Neural progenitor cell (in vitro differentiated cells): ENCODE measurements at places on chromosomes 5 and 9. TPM values are rescaled to one million over a fixed set of nuclear protein-coding genes. Genes with fewer than 3 reads are reported as not detected.

GRCh38 chr9:77170991-77171699 is 6.2 kb upstream of the VPS13A start:
- no peak for DNase-seq

PCDHB6 gene
- 0.90 and 1.5 TPM in 2 replicates for total RNA-seq

DNA sequence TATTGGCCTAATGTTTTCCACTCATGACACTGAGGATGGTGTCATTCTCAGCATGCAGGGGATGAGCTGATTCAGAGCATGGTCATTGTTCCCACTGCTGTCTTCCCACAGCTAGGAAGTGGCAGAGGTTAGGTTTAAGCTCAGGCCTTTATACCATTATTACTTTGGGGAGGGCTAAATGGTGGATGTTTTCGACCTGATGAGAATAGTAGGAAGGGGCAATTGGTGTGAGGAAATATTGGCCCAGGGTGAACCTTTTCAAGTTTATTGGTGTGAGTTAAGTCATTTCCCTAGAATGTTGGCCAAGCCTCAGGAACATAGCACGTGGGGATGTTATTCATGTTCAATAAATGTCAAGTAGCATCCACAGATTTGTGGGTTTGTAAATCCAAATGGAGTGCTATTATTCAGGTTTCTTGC is 59.6 kb downstream of the ARHGAP26 start:
- no peak for DNase-seq

DNA sequence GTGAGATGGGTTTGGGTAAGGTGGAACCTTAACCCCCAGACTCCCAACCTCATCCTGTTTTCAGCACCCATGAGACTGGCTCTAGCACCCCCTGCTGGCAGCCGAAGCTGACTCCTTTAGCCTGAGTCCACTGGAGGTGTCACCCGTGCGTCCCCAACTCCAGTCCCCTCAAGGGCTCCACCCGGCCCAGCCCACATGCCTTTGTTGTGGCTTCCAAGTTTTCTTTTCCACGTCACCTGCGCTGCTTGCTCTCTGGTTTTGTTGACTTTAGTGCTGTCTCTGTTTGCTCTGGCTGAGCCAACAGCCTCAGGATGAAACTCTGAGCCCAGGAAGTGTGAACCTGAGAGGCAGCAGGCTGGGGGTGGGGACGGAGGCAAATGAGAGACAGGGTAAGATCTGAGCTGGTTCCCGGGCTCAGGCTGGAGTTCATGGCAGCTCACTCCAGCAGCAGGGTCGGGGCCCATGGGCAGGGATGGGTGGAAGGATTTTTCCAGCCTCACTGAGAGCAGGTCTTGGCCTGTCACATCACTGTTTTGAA is 13.2 kb upstream of the AQP7 start:
- peak; percentile 81 for DNase-seq

GRCh38 chr5:173012882-173013281 is 29.3 kb downstream of the ATP6V0E1 start:
- no peak for DNase-seq

DNA sequence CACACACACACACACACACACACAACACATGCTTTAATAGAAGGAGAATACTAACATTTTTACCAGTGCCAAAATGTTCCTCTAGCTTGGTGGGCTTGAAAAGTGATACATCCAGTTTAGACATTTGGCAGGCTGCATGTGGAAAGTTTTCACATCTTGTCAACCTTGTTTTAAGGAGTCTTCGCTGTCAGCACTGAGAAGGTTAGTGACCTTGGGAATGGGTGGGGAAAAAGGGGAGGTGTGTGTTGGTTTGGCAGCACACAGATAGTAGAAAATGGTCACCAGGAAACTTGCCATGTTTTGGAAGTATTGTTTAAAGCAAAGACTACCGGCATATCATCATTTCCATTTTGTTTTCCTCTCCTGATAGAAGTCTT is 346.5 kb upstream of the ADAMTSL1 start:
- no peak for DNase-seq
